ENCODE measurements at places on chromosomes 7 and 10.

GRCh38 chr10:26221541-26221940 is 5.0 kb downstream of the GAD2 start:
- peaks cover 7% of the 10 kb centered on the region for H3K4me1 ChIP-seq
- DNase-seq, result no peak
- H3K27me3 ChIP-seq, result peaks cover 39% of the 10 kb centered on the region
- no peak overlapping the region for H3K27ac ChIP-seq
- no peak overlapping the region for H3K4me3 ChIP-seq

DNA sequence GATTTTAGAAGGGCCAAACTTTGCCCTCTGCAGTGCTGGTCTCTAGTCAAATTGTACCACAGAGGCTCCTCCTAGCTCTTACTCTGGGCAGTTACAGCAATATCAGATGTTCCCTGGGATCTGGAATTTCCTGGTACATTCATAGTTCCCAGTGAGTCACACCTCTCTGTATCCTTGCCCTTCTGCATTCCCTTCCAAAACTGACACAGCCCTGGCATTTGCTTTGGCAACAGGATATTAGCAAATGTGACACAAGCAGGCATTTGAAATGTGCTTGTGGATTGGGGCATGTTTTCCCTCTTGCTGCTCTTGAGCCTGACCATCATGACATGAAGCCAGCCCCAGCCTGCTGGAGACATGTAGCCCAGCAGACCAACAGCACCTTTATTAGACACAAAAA is 284.7 kb upstream of the AKR1E2 start:
- no peak for DNase-seq
- no peak overlapping the region for H3K4me3 ChIP-seq
- H3K4me1 ChIP-seq, result no peaks in the 10 kb centered on the region

DNA sequence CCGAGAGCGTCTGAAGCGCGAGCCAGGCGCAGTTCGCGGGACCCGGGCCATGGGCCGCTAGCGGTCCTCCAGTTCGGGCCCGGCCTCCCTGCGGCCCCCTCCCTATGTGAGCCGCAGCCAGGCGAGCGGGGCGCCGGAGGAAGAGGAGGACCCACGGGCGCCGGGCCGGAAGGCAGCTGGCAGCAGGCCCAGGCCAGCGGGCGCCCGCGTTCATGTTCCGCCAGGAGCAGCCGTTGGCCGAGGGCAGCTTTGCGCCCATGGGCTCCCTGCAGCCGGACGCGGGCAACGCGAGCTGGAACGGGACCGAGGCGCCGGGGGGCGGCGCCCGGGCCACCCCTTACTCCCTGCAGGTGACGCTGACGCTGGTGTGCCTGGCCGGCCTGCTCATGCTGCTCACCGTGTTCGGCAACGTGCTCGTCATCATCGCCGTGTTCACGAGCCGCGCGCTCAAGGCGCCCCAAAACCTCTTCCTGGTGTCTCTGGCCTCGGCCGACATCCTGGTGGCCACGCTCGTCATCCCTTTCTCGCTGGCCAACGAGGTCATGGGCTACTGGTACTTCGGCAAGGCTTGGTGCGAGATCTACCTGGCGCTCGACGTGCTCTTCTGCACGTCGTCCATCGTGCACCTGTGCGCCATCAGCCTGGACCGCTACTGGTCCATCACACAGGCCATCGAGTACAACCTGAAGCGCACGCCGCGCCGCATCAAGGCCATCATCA is 1.1 kb downstream of the ADRA2A start:
- peak overlapping the region; percentile 69 for H3K4me3 ChIP-seq
- no peak overlapping the region for H3K27ac ChIP-seq
- H3K27me3 ChIP-seq, result peaks cover 27% of the 10 kb centered on the region
- H3K4me1 ChIP-seq, result peaks cover 5% of the 10 kb centered on the region
- DNase-seq, result no peak

GRCh38 chr10:77007834-77008233 is 629.8 kb downstream of the KCNMA1 start:
- H3K4me3 ChIP-seq, result no peak overlapping the region
- no peaks in the 10 kb centered on the region for H3K4me1 ChIP-seq
- no peak overlapping the region for H3K27ac ChIP-seq
- no peaks in the 10 kb centered on the region for H3K27me3 ChIP-seq

DNA sequence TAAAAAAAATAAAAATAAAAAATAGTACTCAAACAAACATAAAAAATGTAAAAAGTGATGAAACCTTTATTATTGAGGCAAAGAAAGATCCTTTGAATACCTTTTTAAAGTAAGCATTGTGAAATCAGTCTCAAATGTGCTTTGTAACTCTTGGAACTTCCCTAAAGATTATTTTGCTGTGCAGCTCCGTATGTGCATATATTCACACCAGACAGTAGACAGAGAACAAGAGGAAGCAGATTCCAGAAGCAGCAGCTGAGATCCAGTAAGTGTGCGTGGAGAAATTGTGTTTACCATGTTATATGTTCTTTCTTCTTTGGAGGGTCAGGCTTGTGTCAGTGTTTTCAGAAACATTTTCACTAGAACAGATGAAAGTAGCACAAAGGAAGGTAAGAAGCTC is 324.9 kb downstream of the AGMO start:
- H3K4me1 ChIP-seq, result no peaks in the 10 kb centered on the region
- DNase-seq, result no peak
- H3K27ac ChIP-seq, result no peak overlapping the region
- H3K27me3 ChIP-seq, result no peaks in the 10 kb centered on the region

GRCh38 chr7:135911099-135911498 is 66.1 kb downstream of the MTPN start:
- no peak overlapping the region for H3K27ac ChIP-seq
- H3K36me3 ChIP-seq, result no peaks in the 10 kb centered on the region
- no peak for DNase-seq
- H3K27me3 ChIP-seq, result no peaks in the 10 kb centered on the region
